ENCODE measurements at places on chromosomes 3 and 15.

- no peak for DNase-seq
Measured at GRCh38 chr3:141949399-141949798, 73.0 kb downstream of the ATP1B3 start.

DNA sequence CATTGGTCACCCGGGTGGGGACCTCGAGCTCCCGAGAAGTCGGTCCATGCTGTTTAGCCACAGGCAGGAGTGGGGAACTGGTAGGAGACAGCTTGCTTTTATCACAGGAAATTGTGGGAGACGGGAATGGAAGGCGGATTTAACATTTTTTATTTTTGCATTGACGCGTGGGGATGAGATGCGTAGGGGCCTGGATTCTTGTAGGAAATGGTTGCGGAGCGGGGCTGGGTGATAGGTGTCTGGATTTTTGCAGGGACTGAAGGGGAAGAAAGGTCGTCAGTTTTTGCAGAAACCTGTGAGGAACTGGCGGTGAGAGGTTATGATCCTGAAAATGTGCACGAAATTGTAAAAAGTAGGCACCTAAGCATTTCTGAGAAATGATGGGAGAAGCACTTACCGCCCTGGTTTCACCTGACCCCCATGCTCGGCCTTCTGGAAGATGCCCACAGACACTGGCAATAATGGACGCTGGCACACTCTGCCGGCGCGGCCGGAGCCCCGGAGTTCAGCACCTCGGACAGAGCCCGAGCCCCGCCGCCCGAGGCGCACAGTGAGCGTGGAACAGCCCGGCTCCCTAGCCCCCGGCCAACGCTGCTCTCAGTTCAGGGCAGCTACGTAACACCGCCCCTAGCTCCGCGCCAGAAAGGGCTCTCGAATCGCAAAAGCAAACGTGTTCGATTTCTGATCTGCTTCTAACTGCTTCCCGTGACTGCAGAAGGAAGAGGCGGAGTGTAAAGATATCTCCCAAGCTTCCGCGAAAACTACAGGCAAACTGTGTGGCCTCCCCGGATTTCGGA is 928 bp downstream of the ANKRD34C start:
- no peak for DNase-seq

- no peak for DNase-seq
Measured at GRCh38 chr3:197375001-197375441, 76.6 kb upstream of the DLG1 start.

GRCh38 chr3:12737319-12737718 is 21.7 kb downstream of the TMEM40 start:
- no peak for DNase-seq

DNA sequence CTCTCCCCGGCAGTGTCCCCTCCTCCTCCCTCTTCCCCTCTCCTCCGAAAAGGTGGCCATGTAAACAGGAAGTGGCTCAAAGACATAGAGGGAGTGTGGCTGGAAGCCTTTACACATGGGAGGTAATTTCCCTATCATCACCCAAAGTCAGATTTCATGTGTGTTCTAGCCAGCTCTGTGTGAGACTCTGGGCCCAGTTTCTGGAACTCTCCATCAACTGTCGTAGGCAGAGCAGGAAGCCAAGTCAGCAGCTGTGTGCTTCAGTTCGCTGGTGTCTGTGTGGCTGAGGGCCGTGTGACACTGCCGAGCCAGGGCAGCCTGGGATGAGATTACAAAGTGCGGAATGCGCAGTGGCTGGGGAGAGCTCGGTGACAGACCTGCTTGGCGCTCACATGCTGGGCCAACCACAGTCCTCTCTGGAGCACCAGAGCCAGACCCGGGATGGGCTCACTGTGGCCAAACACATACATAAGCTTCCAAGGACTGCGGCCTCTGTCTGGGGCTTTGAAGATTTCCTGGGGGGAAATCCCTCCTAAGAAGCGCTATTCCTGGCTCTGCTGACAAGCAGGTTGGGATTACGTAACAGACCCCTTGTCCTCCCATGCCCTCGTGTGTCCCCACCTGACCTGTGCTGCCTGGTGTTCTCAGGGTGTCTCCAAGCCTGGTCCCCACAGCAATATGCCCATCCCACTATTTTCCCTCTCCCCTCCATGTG is 50.7 kb downstream of the UMPS start:
- DNase-seq: no peak

DNA sequence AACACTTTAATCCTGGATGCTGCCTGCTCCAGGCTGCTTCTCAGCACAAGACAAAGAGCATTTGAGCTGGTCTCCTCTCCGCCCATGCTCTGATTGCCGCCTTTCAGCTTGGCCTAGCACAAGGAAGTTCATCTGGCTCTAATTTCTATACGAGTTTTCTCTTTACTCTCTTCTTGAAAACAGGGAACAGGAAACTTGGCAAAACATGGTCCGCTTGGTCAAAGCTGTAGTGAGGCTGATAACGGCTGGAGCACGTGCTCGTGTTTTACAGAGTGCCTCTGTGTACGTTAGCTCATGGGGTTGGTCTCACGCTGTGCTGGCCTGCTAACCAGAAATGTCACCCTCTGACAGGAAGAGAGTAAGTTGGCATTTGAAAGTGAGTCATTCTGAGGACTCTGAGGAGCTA is 19.2 kb downstream of the RARRES1 start:
- DNase-seq: no peak

GRCh38 chr3:187821616-187822317 is 76.5 kb upstream of the BCL6 start:
- no peak for DNase-seq

DNA sequence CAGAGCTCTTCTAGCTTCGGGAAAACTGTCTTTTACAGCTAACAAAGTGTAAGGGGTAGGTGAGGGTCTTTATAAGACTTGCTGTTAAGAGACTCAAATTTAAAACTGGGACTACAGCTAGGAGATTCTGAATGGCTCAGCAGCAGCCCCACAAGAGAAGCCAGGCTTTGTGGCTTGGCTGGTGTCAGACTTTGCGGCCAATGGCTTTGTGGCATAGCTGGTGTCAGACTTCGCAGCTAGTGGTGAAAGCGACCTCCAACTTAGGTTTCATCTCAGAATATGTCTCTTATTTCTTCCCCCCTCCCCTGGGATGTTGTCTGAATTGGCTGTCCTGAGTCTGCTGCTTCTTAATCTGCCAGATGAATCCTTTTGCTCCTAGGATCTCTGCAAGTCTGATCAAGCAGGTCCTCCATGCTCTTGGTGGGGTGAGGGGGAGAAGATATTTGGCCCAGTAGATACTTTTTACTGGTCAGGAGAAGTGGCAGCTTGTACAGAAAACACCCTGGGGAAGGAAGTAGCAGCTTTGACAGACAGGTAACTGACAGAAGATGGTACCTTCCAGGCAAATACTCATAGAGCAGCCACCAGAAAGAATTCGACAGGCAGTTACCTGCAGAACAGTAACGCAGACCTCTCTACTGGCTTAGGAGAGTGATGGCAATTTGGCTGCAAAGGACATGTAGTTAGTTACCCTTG is 8.4 kb downstream of the BOC start:
- DNase-seq: no peak

DNA sequence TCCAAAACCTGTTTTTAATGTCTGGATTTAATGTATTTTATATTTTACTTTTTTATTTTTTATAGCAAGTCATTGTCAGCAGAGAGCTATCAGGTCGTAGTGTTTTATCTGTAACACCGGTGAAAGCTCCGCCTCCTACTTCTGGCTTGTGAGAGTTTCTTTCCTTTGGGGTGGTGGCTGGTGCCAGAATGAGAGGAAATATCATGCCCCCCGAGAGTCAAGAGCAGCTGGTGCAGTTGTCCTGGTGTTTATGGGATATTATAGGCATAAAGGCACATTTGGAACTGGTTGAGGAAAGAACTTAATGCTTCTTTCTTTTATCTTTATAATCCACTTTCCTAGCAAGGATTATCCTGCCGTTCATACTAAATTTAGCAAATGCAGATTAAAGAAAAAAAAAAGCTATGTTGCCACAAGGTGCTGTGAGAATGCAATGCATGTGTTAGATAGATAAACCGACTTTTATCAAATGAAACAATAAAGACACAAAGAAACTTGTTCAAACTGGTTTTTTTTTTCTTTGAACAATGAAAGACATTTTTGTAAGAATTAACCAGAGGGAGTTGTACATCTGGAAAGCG is 260.1 kb upstream of the PLSCR5 start:
- DNase-seq: no peak

DNA sequence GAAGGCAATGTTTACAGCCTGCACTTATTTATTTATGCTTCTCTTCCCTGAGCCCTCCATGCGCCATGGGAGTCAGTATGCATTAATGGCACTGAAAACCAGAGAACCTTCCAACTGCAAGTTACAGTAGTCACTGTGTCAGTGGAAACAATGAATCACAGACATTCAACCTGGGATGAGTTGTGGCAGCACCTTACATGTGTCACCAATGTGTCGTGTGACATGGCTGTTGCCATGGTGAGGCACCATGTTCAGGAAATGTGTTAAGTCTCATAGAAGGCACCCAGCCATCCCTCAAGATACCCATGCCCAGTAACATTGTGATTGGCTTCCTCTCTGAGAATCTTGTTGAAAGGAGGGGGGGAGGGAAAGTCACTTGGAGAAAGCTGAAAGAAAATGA is 105.0 kb downstream of the FOXP1 start:
- no peak for DNase-seq

DNA sequence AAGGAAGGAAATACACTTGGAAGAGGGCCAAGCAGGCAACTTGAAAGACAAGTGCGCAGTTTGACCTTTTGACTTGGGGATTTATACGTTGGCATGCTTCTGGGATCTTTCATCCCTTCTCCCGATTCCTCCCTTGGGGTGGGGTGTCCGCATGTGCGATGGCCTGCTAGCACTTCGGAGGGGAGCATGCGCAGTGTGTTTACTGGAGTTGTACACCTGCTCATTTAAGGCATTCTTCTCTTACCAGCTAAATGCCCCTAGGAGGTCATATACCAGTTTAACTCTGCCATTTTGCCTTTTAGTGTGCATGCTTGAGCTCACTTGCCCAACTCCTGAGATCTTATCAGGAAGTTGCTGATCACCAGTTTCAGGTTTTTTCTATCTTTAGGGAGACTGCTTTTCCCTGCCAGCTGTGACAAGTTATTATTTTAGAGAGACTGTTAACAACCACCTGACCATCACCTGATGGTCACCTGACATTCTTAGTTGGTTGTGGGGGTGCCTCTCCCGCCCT is 63.5 kb downstream of the BFSP2 start:
- no peak for DNase-seq

- peak; percentile 76 for DNase-seq
Measured at GRCh38 chr15:78739996-78740903, 71.0 kb downstream of the ADAMTS7 start.

- DNase-seq: no peak
Measured at GRCh38 chr15:57506422-57506821, 85.3 kb upstream of the MYZAP start.

- no peak for DNase-seq
Measured at GRCh38 chr3:125179143-125179883, 33.2 kb downstream of the SLC12A8 start.

- no peak for DNase-seq
Measured at GRCh38 chr15:49412797-49413196, 10.2 kb upstream of the FGF7 start.

- DNase-seq: no peak
Measured at GRCh38 chr3:49476563-49476962, 6.5 kb downstream of the DAG1 start.

- no peak for DNase-seq
Measured at GRCh38 chr3:194194757-194195085, 58.8 kb downstream of the HES1 start.

- no peak for DNase-seq
Measured at GRCh38 chr3:189942948-189943347, 177.7 kb downstream of the P3H2 start.

- DNase-seq: no peak
Measured at GRCh38 chr15:70763950-70764730, 782 bp upstream of the UACA start.

- no peak for DNase-seq
Measured at GRCh38 chr3:25151903-25152295, 276.2 kb upstream of the RARB start.

GRCh38 chr3:147921051-147921450 is 511.9 kb downstream of the ZIC1 start:
- no peak for DNase-seq

DNA sequence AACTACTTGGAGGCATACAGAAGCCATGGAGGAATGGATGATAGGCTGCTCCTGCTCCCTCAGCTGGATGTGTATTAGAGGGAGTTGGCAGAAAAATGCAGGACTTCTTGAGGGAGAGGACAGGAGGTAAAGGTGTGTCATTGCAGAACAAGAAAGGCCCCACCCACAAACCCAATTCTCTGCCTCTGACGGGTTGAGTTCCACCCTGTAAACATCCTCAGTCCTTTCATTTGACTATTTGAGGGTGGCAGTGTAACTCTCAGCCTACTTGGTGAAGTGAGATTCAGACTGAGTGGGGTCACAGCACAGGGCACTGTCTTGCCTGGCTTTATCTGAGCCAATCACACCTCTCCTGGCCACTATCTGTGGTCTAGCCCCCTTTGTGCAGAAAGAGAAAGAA is at the start of gene TPRG1:
Gene TPRG1 (plus strand): TSS at position 265 of the 400 bp plus-strand sequence. CDS start 35,414 bp downstream, outside the sequence.
- DNase-seq: no peak

DNA sequence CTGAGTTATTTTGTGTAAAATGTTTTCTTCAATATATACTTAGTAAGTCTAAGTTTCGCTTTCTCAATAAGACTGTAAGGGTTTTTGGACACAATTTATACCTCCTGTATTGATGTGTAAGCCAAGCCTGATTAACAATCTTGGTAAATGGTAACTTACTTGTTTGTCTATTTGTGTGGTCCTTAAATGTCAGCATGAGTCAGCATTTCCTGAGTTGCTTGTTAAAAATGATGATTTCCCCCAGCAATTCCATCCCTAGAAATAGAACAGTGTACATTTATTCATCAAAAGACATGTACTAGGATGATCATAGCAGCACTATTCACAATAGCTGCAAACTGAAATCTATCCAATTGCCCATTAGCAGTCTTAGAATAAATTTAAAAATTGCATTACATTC is 53.4 kb upstream of the LRIG1 start:
- no peak for DNase-seq

GRCh38 chr3:38598791-38599190 is 50.7 kb downstream of the SCN5A start:
- DNase-seq: no peak

DNA sequence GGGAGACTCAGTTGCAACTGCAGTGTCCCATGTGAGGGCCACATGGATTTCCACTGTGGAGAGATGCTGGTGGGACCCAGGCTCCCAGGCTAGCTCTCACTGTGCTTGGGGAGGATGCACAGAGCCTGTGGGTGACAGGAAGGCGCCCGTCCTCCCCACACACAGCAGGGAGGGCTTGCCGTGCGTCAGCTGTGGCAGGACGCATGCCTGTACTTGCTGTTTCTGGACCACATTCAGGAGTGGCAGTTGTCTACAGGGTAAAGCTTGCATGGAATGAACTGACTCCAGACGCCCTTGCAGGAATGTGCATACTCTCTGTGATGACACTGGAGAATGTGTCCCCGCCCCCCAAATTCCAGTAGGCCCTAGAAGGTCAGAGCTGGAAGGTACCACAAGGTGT is 63.8 kb upstream of the SNRPA1 start:
- no peak for DNase-seq

- DNase-seq: no peak
Measured at GRCh38 chr15:50881121-50882048, 27.1 kb upstream of the AP4E1 start.

Measured in NCI-H1436 (cell line).